Stomach (tissue), 19 donors: ENCODE measurements at places on chromosomes 1 and 21. TPM values are rescaled to one million over a fixed set of nuclear protein-coding genes. Genes with fewer than 3 reads are reported as not detected.

DNA sequence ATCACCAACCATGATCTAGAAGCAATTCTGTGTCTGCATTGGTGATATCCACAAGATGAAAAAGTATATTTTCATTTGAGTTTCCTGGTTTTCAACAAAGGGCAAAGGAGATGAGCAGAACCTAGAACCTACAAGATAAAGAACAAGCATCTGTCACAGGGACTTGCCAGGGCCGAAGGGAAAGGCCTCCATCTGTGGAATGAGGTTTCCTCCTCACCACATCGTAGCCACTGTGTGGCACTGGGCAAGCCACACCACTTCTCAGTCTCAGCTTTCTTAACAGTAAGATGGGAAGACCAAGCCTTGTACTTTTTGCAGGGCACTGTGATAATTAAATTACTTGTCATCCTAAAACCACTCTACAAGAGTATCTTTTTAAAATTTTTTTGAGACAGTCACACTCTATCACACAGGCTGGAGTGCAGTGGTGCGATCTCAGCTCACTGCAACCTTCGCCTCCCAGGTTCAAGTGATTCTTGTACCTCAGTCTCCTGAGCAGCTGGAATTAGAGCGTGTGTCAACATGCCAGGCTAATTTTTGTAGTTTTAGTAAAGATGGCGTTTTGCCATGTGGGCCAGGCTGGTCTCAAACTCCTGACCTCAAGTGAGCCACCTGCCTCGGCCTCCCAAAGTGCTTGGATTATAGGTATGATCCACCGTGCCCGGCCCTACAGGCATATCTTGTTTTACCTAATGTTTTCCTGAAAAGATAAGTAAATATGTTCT is 45.8 kb downstream of the ARHGEF11 start:
- H3K4me1 ChIP-seq = no peaks in the 10 kb centered on the region
- H3K27me3 ChIP-seq = no peaks in the 10 kb centered on the region
- H3K36me3 ChIP-seq = no peaks in the 10 kb centered on the region
- no peak overlapping the region for H3K27ac ChIP-seq

Gene GSTM5
- total RNA-seq = not detected

Gene LGR6
- not detected for total RNA-seq

GRCh38 chr1:40239626-40240025 is 8.1 kb upstream of the TMCO2 start:
- no peak overlapping the region for H3K4me3 ChIP-seq
- H3K4me1 ChIP-seq = peaks cover 20% of the 10 kb centered on the region
- H3K36me3 ChIP-seq = peaks cover 53% of the 10 kb centered on the region
- no peak overlapping the region for H3K27ac ChIP-seq

DNA sequence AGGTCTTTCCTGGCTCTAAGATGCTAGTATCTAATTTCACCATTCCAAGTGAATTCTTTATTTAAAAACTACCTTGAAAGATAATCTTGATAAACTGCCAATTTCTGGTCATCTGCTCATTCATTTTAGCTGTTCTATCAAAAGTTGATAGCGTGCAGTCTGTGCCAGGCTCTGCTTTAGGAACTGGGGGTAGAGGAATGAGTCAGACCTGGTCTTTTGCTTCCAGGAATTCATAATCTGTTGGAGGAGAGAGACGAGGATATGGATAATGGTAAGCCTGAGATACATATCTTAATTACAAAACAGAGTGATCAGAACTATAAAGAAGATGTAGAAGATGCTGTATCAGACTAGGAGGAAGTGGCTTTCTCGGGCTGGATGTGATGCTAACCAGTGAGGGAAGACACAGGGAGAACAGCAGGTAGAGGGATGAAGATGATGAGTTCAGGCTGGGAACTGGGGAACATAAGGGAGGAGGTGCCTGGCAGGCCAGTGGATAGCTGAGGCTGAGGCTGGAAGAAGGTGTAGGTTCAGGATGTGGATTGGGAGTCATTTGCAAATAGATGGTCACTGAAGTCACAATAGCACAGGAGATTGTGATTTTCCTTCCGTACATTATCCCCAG is 12.3 kb upstream of the PHC2 start:
- no peaks in the 10 kb centered on the region for H3K27me3 ChIP-seq
- DNase-seq = no peak
- no peak overlapping the region for H3K4me3 ChIP-seq

DNA sequence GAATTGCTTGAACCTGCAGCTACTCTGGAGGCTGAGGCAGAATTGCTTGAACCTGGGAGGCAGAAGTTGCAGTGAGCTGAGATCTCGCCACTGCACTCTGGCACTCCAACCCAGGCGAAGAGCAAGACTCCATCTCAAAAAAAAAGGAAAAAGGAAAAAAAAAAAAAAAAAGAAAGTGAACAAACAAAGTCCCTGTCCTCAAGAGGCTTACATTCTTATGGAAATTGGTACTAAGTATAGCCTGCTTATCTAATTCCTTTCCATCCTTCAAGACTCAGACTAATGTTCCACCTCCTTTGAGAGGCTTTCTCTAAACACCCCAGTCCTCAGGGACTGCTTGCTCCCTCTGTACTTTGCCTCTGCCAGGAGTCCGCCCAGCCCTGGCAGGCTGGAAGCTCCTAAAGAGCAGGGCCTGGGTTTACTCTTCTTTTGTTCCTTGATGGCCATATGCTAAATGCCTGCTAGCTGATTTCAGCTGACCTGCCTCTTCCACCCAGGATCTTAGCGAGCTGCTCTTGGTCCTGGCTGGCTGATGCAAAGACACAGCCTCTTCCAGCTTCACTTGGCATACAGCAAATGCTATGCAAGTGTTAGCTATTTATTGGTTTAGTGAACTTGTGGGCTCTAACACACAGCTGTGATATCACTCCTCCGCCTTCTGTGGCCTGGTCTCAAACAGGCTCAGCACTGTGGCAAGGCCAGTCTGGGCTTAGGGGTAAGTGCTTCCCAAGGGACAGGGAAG is 9.8 kb downstream of the SLC9A1 start:
- no peaks in the 10 kb centered on the region for H3K36me3 ChIP-seq
- peak; percentile 63 for DNase-seq
- H3K4me3 ChIP-seq = no peak overlapping the region
- H3K27me3 ChIP-seq = no peaks in the 10 kb centered on the region
- H3K4me1 ChIP-seq = peaks cover 92% of the 10 kb centered on the region

- DNase-seq = no peak
- no peaks in the 10 kb centered on the region for H3K4me1 ChIP-seq
- H3K4me3 ChIP-seq = no peak overlapping the region
These were observed 3.0 kb upstream of the AIM2 start for GRCh38 chr1:159079525-159079924.

DNA sequence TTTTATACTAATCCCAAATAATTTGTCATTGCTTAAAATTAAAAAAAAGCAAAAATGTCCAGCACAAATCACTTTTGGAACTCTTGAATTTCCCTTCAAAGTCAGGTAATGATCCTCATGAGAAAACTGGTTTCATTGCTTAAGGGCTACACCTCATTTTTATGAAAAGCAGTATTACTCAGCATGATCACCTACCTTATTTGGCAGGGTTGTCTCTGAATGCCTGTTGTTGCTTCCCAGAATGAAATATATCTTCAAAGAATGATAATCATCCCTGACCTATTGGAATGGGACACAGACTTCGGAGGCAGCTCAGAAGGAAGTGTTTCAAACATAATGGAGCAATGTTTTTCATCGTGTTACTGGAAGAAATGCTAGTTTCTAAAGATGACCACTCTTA is 29.7 kb downstream of the C1orf21 start:
- no peaks in the 10 kb centered on the region for H3K27me3 ChIP-seq
- no peaks in the 10 kb centered on the region for H3K36me3 ChIP-seq
- no peak overlapping the region for H3K4me3 ChIP-seq

Gene PADI1
- total RNA-seq = not detected
